Tibial nerve (tissue), 4 donors: ENCODE measurements at places on chromosomes 2 and 18.

GRCh38 chr2:9102861-9103662 lies 99.6 kb upstream of the MBOAT2 start:
- no peak for DNase-seq

GRCh38 chr2:168757223-168757622 lies 45.2 kb upstream of the NOSTRIN start:
- DNase-seq, result no peak

DNA sequence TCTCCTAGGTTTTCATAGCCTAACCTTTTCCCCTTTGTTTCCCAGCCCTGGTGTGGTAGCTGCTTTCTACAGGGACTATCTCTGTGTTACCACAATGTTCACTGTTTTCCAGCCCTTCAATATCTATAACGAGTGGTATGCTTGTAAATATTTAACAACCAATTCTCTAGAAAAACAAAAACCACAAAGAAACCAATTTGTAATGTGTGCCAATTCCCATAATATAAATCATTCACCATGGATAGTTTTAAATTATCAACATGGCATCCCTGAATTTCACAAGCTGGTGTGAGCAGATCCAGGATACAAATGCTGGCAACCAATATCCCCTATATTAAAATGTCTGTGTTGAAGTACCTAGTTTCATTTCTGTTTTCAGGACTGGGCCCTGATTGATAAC lies 207.5 kb upstream of the FBXO11 start:
- DNase-seq, result no peak

DNA sequence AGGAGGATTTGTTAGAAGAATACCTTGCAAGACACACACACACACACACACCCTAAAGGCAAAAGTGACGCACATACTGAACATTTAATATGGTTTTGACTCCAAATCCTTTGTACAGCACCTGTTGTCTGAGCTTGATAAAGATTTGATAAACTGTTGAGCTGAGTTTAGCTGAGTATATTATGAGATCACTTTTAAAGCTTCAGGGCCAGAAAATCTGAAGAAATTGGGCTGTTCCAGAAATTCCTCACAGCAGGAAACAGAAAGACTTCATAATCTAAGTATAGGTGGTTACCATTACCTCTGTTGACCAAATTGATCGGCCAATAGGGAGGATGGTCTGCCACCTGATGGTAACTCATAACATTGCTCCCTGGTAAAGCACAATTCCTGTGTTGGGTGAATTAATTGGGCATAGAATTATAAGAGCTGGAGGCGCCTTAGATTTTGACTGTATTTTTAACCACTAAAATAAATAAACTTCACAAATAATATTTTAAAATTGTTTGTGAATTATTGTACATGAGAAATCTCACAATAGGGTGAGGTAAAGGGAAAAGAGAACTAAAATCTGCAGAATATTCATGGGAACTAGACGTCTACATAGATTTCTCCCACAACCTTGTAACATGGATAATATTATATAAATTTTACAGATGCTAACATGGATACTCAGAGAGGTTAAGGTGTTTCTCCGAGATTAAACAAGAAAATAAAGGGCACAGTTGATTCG lies 21.8 kb upstream of the RPIA start:
- DNase-seq, result no peak

- no peak for DNase-seq
These were observed 479.9 kb upstream of the FANCL start for GRCh38 chr2:58720770-58721697.

GRCh38 chr18:63316612-63317555 lies 2.7 kb downstream of the BCL2 start:
- DNase-seq, result no peak

DNA sequence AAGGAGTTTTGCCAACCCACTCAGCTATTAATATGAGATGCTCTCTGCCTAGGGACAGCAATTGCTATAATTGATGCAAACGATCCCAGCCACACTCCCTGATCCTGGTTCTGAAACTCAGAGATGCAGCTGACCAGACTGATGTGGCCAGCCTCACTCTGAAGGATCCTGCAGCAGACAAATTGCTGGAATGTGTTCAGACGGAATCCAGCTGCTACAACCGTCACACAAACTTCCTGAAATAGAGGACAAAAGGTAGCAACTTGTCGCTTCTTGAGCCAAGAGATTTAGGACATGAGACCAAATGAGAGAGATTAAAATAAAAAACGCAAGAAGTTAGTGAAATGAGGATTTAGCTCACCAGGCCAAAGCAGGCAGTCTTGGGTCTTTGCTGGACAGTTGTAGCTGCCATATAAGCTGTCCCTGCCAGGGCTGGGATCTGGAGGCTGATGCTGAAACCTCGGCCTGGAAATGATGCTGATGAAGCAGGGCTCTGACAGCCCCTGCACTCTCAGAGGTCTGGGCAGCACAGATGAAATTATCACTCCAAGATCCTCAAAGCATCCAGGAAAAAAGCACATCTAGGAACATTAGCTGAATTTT lies 8.3 kb upstream of the YWHAQ start:
- DNase-seq, result no peak

- DNase-seq, result no peak
These were observed 146.8 kb downstream of the RBM43 start for GRCh38 chr2:151114874-151115273.

DNA sequence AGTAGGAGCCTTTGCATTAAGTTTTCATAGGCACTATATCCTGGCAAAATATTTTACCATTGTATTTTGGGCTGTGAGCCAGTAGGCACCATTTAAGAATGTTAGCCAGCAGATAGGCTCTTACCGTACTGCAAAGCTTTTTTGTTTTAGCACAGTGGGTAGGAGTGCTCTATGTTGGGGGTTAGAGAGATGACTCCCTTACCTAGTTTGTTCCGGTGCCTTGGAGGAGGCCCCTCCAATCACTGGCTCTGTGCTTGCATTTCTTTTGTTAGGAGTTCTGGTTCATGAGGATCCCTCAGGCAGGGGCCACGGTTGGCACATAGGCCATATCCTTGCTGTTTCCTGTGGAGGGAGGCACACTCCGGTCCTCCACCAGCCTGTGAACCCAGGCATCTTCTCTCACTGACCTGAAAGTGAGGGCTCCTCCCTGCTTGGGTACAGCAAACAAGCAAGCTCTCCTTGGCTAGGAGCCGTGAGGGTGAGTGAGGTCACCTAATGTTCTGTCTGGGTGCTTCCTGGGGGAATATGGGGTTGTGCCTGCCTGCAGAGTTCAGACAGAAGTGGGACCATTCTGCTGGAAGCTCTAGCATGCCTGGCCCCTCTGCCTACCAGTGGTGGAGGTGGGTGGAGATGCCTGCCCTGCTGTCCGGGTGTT lies 29.8 kb downstream of the LTBP1 start:
- no peak for DNase-seq

GRCh38 chr2:191443446-191443845 lies 198.2 kb downstream of the MYO1B start:
- DNase-seq, result no peak

GRCh38 chr2:54673501-54673998 lies 49.9 kb upstream of the EML6 start:
- peak; percentile 79 for DNase-seq

- no peak for DNase-seq
These were observed 482 bp downstream of the DLGAP1 start for GRCh38 chr18:4454537-4455112.

DNA sequence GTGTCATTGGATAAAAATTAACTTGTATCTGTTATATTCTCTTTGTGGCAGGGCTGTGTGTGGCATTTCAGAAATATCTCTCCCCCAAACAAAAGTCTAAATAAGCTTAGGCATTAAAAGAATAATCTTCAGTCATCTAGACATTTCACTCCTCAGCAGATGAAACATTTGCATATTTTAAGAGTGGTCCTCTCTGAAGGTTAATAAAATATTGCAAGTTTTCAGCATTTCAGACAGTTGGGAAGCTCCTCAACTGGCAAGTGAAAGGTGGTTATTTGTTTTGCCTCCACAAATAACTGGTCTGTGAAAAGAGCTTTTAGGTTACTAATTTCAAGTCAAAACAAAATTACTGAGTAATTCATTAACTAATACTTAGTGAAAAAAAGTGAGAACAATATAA lies 462.6 kb downstream of the EPHA4 start:
- DNase-seq, result no peak

DNA sequence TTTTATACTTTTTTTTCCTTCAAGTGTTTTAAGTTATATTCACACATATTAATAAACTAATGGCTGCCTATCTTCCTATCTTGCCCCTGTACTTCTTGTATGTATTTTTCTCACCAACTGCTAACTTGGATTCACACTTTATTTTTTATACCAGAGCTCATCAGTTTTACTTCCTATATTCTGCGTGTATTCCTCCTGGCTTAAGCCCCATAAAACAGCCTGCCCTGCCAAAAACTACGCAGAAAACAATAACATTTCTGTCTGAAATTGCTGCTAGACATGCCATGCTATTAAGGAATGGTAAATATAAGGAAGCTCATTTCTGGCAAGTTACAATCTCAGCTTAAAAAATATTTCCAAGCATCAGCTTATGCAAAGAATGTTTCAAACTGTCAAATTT lies 172.3 kb downstream of the UBE2E3 start:
- no peak for DNase-seq

- DNase-seq, result no peak
These were observed 31.9 kb downstream of the BMP10 start for GRCh38 chr2:68839260-68839833.

DNA sequence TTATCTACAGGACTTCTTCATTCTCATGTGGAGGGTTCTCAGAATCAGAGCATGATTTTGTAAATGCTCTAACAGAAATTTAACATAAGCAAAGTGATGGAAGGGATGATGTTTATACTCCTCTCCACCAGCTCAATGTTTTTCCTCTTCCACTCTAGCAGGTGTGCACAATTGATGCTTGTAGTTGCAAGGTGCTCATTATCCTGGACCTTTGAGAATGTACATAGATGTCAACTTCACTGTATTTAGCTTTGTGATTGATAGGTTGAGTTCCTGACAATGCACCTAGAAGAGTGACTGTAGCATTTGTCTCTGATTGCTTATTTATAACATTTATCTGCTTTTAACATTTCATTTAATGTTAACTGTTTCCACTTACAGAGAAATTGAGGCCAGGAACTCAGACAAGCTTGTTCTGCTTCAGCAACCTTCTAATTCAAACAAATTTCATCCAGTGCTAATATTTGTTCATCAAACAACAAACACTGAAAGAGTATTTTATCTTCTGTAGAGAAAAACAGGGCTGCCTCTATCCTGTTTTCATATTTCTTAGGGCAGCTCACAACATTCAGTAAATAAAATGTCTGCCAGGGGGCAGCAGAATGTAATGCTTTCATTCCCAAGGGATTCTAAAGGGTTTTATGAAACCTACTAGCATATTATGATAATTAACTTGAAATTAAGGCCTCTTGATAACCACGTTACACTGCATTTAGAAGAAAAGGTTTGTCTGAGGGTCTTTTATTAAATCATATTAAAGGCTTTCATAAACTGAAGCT lies 127.9 kb upstream of the NOL4 start:
- no peak for DNase-seq

GRCh38 chr2:228239207-228239906 lies 57.9 kb upstream of the SPHKAP start:
- no peak for DNase-seq

- DNase-seq, result no peak
These were observed 49.7 kb downstream of the MTA3 start for GRCh38 chr2:42618116-42618515.

GRCh38 chr2:236763857-236764256 lies 194.2 kb downstream of the ACKR3 start:
- no peak for DNase-seq

GRCh38 chr2:25293145-25293544 lies 48.6 kb downstream of the DNMT3A start:
- DNase-seq, result no peak

DNA sequence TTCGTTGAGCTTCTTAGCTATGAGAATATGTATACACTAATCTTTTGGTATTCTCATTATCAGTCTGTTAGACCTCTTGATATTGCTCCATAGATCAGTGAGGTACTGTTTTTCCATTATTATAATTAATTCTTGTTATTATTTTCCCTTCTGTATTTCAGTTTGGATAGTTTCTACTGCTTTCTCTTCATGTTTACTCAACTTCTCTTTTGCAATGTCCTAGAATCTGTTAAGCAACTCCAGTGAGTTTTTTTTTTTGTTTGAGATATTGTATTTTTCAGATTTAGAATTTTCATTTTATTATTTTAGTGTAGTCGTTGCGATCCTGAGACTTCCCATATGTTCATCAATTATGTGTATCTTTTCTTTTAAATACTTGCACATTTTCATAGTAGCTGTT lies 260.8 kb downstream of the SETBP1 start:
- DNase-seq, result no peak

GRCh38 chr2:197601726-197602125 lies 73.7 kb downstream of the RFTN2 start:
- DNase-seq, result no peak

DNA sequence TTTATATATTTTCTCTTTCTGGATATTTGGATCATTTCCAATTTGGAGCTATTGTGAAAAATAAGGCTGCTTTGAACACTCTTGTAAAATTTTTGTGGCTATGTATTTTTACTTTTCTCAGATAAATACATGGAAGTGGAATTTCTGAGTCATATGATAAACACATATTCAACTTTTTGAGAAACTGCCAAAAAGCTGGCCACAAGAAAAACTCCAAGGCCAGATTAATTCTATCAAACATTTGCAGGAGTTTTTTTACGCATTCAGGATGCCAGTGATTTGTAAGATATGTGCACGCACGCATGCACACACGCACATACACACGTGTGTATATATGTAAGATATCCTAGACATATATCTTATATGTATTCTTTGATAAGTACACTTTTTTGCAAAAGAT lies 477.5 kb upstream of the SPHKAP start:
- no peak for DNase-seq

DNA sequence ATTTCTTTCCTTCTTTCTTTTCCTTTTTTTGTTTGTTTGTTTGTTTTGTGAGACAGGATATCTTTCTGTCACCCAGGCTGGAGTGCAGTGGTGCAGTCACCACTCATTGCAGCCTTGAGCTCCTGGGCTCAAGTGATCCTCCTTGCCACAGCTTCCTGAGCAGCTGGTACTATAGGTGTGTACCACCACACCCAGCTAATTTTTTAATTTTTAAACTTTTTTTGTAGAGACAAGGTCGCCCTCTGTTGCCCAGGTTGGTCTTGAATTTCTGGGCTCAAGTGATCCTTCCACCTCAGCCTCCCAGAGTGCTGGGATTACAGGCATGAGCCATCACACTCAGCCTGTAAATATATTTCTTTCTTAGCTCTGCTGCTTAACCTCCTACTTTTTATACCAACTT lies 83.4 kb upstream of the CYP20A1 start:
- DNase-seq, result no peak

- no peak for DNase-seq
These were observed 275.5 kb downstream of the SS18 start for GRCh38 chr18:25814841-25815458.

DNA sequence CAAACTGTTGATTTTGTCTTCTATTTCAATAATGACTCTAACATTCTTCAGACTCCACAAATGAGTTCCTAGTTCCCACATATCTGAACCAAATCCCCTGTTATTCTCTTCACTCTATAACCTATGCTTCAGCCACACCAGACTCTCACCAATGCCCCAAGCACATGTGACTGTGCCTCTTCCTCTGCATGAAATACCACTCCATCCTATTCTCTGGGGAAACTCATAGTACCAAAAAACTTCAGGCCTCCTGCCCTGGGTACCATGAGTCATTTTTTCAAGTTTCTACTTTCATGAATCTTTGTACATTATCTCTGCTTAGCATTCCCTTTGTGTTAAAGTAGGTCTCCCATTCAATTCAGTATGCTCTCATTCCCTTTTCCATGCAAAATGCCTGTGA lies 353.2 kb downstream of the ZEB2 start:
- no peak for DNase-seq
